ENCODE measurements at places on chromosomes 6 and 20.

- no peak for DNase-seq
Observed at GRCh38 chr6:147212622-147213021, 8.4 kb downstream of the STXBP5 start.

- DNase-seq = no peak
Observed at GRCh38 chr6:143368426-143368825, 82.1 kb downstream of the ADAT2 start.

GRCh38 chr6:127015858-127016257 lies 102.6 kb upstream of the RSPO3 start:
- no peak for DNase-seq

DNA sequence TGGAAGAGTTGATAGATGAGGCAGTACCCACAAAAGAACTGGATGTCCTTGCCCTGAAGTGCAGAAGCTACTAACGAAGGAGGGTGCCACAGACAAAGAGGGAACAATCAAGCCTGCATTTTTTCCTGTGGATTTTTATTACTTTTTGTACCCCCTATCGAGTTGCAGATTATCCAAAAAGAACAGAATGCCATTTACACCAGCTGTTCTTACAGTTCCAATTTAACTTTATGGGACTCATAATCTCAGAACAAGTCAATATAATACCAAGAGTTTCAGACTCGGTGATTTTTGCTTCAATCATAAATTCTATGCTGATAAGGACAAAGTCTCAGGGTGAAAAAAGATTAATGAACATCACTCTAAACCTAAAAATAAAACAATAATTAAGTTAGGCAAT lies 4.0 kb upstream of the CNKSR3 start:
- DNase-seq = no peak

- no peak for DNase-seq
Observed at GRCh38 chr6:161443848-161444247, 170.0 kb upstream of the AGPAT4 start.

DNA sequence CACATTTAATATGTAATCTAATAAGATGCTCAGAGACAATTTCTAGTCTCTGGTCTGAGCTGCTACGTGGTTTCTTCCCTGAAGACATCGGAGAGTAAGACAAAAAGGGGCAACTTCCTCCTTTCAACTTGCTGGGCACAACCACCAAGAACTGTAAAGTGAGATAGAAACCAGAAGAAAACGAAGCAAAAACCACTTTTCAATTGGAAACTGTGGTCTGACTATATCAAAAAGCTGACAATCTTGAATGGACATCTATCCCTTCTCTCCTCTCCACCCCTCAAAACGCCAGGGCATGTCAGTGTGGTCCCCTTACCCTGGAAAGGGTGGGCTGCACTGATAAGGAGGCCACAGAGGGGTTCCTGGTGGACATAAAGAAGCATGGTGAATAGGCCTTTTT lies 269.1 kb downstream of the CD83 start:
- no peak for DNase-seq

- no peak for DNase-seq
Observed at GRCh38 chr6:21710908-21711627, 117.5 kb downstream of the SOX4 start.

- no peak for DNase-seq
Observed at GRCh38 chr20:22582386-22582963, 1.9 kb downstream of the FOXA2 start.

DNA sequence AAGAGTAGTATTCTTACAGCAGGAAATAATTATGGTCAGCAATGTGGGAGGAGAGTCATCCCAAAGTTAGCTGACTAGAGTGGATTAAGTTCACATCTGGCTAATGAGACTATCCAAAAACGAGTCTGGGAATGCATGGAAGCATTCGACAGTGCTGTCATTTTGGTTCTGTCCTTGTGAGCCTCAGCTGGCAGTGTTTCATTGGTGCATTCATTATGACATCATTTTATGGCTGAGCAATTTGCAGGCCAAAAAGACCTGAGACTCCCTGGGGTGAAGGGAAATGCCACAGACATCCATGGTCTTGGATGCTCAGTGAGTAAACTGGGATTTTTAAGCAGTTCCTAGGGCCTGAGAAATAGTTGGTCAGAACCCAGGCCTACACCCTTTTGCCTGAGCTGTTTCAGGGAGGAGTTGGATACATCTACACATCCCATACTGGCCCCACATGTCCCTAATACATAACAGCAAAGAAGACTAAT lies 196.4 kb upstream of the CCN2 start:
- no peak for DNase-seq

GRCh38 chr6:46191961-46192360 lies 21.2 kb upstream of the ENPP5 start:
- DNase-seq = no peak

DNA sequence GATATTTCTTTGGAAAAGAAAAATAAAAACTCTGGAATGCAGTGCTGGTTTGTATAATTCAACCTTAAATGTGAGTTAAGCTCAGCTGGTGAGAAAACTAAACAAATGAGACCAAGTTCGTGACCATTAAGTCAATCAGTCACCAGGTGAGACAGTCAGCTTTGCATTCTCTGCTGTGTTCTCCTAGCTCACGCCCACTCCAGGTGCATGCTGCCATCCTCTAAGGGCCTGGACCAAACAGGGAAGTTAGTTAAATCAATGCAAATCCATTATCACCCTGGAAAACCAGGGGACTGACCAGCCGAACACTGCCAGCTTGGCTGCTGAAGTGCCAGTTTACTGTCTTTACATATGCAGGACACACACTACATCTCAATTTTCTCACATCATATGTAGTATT lies 7.2 kb downstream of the TPBG start:
- DNase-seq = no peak

DNA sequence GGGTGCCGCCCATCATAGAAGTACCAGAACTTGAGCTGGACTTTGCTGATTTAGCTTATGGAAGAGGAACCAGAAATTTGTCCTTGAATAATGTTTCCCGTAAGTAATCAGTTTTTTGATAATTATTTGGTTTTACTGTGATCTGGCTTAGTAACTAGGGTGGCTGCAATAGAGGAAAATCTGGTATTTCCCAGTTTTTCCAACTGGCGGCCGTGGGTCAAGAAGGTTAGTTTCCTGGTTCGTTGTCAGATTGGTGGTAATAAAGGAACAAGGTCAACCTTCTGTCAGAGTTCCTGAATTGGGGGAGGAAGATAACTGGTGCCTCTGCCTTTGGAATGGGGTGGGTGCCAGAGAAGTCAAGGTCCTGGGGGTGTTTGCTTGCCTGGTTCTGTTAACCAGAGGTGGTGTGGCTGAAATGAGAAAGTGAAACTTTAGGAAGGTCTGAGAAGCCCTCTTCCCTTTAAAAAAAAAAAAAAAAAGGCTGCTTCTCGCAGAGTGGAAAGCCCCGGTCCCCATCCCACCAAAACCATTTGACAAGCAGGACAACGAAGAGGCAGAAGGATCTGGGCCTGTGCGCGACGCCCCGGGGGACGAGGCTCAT lies at the start of gene CALHM6:
Gene CALHM6, plus strand, starts transcription at position 45 of the 601 bp plus-strand sequence. Its CDS starts 555 bp downstream, at position 600.
- DNase-seq = no peak

- DNase-seq = no peak
Observed at GRCh38 chr20:58544286-58544685, 29.1 kb upstream of the APCDD1L start.

GRCh38 chr6:111692327-111693164 lies 86.9 kb upstream of the TRAF3IP2 start:
- no peak for DNase-seq

DNA sequence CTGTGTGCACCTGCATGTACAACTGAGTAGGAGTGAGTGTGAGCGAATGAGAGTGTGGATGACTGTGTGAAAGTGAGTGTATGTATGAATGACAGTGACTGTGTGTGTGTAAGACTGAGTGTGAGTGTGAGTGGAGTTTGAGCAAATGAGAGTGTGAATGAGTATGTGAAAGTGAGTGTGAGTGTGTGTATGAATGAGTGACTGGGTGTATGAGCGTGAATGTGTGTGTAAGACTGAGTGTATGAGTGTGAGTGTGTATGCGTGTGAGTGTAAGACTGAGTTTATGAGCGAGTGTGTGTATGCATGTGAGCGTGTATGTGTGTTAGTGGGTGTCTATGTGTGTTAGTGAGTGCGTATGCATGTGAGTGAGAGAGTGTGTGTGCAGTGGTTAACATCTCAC lies 220.8 kb downstream of the QKI start:
- DNase-seq = no peak

- DNase-seq = no peak
Observed at GRCh38 chr6:117481926-117482239, 591 bp upstream of the DCBLD1 start.

DNA sequence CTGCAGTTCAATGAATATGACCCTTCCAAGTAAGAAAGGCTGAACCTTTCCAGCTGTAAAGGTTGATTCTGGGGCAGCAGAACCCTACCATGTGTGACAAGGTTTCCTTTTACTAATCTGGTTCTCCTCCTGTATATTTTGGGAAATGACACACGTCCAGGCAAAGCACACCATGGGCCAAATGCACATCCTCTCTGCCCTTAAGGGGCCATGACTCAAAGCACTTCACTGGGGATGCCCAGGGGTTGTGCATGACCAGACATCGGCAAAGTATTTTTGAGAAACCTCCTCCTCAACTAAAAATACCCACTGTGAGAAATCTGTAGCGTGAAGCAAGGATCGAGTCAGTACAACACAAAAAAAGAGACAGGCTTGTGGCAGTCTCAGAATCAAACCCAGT lies 174.7 kb downstream of the BACH2 start:
- DNase-seq = no peak

- no peak for DNase-seq
Observed at GRCh38 chr6:169714178-169714577, 10.1 kb downstream of the PHF10 start.

GRCh38 chr20:50356525-50356885 lies 153.7 kb upstream of the PTPN1 start:
- no peak for DNase-seq

- no peak for DNase-seq
Observed at GRCh38 chr6:23953976-23954375, 172.0 kb upstream of the NRSN1 start.

GRCh38 chr6:107122748-107123147 lies 7.4 kb upstream of the BEND3 start:
- no peak for DNase-seq

DNA sequence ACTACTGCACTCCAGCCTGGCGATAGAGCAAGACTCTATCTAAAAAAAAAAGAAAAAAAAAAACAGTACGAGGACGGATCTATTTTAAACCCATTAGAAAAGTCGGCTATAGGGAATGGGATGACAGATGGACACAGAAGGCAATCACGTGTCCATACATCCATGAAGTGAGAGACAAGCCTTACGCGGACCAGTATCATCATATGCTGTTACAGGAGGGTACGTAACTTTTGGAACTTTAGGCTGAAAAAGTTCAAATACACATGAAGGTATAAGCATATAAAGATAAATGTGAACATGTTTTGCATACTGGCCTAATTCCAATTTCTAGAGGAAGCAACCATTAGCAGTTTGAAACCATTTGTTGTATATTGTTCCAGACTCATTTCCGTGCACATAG lies 109.8 kb upstream of the EXOC2 start:
- no peak for DNase-seq

DNA sequence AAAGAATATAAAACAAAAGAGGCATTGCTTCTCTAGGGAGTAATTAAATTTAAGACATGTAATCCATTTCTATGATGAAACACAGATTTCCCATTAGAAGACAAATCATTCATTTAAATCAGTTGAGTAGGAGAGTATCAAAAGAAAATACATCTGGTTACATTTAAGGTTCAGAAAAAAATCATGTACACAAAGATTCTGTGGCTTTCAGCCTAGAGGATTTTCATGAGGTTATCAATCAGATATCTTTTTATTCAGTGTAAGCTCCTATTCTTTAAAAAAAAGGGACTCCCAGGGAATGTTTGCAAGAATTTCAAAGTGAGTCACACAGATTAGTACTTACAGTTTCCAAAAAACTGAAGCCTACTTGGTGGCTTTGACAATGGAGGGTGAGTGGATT lies 24.9 kb downstream of the COL21A1 start:
- no peak for DNase-seq

- no peak for DNase-seq
Observed at GRCh38 chr6:124334359-124334758, 530.7 kb downstream of the NKAIN2 start.

- DNase-seq = no peak
Observed at GRCh38 chr6:100892693-100893092, 11.6 kb upstream of the ASCC3 start.

DNA sequence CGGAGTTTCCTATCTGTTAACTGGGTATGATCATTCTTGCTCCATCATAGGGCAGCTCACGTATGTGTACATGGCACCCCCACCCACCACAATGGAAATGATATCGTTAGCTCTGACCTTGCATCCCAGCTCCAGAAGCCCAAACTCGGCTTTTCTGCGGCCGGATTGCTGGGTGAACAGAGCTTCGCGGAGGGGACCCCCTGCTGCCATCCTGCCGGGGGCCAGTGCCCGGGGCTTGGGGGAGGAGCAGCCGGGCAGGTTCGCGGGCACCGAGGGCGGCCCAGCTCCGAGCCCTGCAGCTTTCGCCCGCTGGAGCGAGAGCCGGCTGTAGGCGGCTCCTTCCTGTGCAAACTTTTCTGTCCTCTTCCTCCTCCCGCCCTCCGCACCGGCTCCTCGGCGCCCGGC lies 24.9 kb upstream of the FUCA2 start:
- DNase-seq = peak; percentile 62

GRCh38 chr20:15847196-15847784 lies 726.0 kb downstream of the KIF16B start:
- no peak for DNase-seq

DNA sequence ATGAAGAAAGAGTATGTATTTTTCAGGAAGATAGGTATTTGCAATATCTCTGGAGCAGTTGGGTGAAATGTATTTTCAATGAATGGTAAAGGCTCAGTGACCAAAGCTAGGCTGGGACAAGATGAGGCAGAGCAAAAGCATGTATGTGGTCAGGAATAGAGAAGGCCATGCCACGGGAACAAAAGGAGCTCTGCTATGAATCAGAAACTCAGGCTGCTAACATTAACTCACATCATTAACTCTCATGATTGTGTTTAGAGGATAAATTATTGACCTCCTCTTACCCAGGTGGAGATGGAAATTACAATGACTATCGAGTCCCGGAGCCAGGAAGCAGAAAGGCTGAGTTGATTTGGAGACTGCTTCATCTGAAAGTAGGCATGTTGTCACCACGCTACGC lies 220.2 kb downstream of the FUT9 start:
- no peak for DNase-seq

GRCh38 chr20:62182469-62183425 lies at the start of gene MTG2:
MTG2 (plus strand) TSS chr20:62183028; CDS start chr20:62193421, 10,393 bp downstream.
- DNase-seq = peak; percentile 95

DNA sequence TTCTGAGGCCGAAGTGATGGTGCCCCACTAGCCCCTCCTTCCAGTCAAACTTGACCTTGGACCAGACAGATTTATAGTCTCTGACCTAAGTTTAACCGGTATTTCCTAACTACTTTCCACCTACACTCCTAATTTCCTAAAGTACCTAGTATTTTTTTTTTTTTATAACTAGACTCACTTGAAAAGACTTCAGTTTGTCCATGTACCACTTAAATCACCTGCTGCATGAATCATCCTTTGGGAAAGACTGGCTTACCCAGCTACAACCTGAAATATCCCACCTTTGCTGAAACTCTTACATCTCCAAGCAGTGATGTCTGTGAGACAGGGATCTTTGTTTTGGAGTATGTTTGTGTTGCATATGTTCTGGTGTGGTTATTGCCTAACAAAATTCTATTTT lies 71.1 kb downstream of the ZDHHC14 start:
- no peak for DNase-seq

Data from activated CD4-positive, alpha-beta memory T cell treated with anti-CD3 and anti-CD28 coated beads, Interleukin-2, amount 10 ng/mL, durations not matched to agents 7 days and 5 days (primary cell).